ENCODE measurements at places on chromosomes 5 and 9.

DNA sequence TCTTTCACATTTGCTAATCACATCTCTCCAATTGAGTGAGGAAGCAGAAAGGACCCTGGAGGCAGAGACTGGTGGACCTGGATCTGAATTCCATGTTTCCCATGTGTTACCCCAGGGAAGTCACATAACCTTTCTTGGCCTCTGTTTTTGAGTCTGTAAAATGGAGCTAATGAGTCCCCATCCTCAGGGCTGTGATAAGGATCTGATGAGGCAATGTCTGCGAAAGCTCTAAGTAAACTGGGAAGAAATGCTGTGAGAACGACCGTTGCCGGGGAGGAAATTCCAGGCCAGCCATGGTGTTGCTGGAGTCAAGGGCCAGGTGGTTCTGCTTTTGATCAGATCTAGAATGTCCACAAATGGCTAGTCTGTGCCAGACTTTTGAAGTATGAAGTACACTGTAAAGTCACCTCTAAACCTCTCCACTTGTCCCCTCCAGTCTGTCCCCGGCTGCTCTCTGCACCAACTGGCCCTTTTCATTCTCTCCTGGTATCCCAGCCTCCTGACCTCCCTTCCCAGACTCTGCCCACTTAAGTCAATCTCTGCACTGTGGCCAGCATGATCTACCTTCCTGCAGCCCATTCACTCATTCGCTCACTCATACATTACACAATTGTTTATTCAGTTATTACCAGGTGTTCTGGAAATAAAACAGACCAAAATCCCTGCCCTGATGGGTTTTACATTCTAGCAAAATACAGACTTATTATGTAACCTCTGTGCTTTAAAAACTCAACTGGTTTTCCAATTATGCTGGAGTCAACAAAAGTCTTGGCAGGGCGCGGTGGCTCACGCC lies 32.5 kb upstream of the N4BP3 start:
- no peak for DNase-seq

DNA sequence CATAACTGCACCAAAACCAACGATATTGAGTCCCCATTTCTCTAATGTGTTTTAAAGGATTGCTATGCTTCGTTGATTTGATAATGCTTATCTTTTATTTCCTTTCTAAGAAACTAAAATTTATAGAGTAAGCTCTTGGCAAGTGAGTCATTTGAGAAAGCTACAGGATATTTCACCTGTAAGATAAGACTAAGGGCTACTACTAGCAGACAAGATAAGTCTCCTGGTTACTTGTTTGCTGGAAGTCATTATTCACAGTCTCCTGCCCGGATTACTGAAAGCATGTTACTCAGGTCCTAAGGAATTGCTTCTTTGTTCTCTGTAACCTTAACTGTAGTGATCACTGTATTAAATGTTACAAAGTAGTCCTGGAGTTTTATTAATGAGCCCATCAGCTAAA lies 315.9 kb upstream of the RASA1 start:
- no peak for DNase-seq

DNA sequence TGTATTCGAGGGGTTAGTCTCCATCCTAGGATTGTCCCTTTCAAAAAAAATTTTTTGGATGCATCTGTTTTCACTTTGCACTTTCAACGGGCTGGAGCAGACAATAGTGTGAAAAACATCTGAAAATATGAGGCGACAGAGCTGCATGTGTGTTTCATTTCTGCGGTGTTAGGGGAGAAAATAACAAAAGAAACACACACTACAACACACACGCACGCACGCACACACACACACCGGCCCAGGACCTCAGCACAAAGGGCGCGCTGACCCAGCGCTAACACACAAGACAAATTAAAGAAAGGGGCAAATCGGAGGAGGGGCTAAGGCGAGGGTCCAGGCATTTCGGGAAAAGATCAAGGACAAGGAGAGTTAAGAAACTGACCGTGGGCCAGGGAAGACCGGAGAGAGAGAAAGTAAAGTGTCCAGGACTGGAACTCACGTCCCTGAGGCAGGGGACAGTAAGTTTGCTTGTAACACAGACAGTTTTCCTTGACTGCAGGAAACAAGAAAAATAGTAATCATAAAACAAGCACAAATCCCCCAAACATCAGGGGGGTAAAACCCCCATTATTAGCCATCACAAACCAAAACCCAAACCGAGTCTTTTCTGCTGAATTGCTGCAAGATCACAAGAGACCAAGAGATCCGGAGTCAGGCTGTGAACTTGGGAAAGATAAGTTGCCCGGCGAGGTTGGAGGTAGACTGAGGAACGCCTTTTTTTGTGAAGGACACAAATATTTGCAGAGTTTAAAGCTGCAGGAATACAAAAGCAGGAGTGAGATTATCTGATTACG lies 302.1 kb downstream of the PARP8 start:
- DNase-seq: no peak

GRCh38 chr5:116626272-116626723 lies 51.7 kb upstream of the SEMA6A start:
- DNase-seq: peak; percentile 72

DNA sequence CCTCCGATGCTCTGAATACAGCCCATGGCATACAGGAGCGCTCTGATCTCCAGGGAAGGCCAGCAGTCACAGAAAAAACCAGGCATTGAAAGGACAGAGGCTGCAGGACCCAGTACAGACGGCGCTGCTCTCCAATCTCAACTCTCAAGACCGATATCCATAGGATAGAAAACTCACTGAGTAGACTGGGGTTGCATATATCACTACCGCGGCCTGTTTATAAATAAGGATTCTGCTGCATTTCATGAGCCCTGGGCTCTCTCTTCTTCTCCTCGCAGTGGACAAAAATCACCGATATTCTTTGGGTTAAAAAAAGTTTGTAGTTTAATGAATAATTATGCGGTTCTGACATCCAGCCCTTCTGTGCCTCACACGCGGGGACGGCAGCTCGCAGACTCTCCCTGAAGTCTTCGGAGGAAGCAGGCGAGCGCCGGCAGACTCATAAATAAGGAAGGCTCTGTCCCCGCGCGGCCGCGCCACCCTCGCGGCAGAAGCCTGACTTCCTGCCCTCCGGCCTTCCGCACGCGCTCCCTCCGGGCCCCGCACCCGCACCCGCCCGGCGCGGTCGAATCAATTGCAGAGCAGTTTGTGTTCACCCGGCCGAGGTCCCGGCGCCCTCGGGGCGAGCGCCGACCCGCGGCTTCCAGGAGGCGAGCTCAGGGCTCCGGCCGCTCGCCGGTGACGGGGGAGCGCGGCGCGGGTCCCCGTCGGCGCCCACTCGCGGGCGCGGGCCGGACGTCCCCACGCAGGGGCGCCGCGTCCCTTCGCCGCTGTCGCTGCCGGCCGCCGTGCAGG lies at the start of gene FAM78A:
Gene FAM78A, minus strand, starts transcription at position 417 of the 795 bp plus-strand sequence. Its CDS starts 331 bp downstream, at position 86.
- DNase-seq: no peak

DNA sequence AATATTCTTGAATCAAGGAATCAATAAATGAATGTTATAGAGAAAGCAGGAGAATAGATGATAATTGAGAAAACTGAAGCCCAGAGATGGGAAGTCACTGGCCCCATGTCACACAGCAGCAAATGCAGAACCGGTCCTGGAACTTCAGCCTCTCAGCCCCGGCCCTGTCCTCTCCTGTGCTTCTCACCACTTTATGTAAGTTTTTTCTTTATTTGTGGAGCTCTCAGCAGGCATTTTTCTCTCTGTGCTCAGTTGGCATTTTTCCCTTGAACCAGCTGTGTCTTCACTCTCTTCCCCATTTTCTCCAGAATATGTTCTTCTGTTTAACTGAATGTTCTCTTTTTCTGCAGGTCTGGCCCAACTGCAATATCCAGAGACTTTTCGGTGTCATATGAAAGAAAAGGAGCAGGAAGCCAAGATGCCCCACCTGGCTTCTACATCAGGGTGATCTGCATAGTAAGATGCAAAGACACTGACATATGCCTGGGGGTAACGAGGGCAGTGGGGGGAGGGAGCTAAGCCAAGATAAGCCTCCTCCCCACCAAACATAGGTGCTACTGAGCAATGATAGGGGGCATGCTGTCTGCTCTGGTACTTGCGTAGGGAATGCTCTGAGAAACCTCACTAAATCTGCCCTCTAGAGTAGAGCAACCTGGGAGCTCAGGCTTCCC lies 12.8 kb upstream of the LCP2 start:
- no peak for DNase-seq

DNA sequence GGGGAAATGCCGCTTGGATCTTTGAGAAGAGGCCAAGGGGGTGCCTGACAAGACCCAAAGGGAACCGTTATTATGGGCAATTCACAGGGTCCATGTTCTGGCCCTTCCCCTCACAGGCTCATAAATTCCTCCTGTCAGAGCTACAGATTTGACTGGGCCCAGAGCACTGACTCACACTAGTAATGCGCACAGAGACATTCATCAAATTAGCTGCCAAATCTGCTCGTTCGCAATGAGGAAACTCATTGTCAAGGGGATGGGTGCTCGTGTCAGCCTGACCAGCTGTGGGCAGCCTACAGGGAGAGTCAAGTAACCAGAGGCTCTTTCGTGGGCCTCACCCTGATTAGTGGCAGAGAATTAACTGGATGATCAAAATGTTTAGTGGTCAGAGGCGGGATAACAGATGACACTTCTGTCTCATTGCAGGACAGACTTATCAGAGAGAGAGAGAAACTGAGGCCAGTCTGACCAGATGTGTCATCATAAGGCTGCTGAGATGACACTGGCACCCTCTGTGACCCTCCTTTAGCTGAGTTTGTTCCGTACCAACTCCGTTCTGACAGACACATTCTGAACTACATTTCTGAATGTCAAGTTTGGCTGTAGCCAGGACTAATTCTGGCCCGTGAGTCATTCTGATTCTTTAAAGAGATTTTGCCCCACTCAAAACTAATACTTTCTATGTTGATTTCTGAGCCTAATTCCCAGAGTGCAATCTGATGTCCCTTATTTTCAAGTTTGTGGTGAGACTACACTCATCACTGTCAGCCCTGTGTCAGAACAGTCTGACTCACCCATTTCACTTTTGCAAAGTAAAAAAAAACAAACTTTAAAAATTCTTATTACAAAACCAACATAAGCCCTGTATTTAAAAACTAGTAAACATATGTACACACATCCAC lies 377.1 kb downstream of the ACTL7B start:
- DNase-seq: no peak

DNA sequence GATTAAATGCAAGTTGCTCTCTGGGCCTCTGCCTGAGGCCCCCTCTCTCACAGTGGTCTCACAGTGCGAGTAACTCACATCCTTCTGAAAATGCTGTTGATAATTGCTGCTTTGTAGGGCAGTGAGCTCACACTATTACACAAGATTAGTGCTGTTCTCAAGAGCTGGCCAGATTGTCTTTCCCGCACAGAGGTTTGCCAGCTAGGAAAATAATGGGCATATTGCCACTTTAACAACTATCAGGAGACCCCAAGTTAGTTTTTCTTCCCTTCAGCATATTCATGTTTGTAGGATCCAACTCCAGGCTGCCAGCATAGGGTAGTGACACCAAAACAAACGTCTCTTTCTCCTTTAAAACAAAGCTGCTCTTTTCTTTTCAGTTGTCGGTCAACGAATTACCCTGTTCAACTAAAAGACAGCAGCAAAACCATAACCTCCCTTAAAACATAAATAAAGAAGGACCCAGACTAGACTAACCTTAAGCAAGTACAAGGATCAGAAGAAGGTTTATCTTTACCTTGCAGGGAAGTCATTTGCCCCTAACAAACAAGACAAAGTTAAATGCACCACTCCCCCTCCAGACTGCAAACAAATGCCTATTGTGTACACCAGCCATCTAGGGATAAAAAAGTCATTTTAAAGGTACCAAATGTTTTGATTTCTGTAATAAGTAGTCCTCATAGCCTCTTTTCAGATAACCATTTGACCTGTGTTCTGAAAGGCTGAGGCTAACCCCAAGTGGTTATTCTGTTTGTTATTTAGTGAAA lies 91.4 kb downstream of the VCAN start:
- no peak for DNase-seq

GRCh38 chr5:13187186-13187585 lies 757.3 kb downstream of the DNAH5 start:
- DNase-seq: no peak

DNA sequence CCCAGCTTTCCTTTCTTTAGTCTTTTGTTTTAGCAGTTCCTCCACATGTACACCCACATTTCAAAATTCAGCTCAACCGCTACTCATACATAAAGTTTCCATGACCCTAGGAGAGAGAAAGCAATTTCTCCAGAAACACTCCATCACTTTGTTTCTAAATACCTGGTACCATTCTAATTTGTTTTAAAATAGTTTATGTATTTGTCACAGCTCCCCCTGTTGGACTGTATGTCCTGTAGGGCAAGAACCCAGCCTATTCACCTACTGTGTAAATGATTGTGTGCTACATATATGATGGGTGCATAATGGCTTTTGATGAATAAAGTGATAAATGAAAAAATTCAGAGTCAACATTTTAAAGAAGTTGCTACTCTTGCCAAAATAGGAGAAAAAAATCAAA lies 139.1 kb downstream of the COX7C start:
- no peak for DNase-seq

GRCh38 chr5:172501708-172502320 lies 47.5 kb upstream of the SH3PXD2B start:
- DNase-seq: peak; percentile 28

DNA sequence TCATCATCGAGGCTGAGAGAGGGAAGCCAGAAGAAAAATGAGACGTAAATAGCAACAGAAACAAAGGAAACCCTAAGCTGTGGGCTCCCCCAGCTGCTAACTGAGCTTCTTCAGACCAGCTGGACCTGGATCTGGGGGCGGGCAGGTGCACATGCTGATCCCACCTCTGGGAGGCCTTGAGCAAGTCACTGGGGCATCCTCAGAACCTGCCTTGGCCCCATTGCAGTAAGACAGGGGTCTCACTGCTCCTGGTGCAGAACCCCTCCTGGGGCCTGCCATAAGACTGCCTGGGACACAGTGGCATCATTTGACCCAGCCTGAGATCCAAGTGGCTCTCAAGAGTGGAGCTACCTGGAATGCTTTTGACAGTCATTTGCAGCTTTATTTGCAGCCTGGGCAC lies 77.4 kb downstream of the PHF2 start:
- DNase-seq: no peak

DNA sequence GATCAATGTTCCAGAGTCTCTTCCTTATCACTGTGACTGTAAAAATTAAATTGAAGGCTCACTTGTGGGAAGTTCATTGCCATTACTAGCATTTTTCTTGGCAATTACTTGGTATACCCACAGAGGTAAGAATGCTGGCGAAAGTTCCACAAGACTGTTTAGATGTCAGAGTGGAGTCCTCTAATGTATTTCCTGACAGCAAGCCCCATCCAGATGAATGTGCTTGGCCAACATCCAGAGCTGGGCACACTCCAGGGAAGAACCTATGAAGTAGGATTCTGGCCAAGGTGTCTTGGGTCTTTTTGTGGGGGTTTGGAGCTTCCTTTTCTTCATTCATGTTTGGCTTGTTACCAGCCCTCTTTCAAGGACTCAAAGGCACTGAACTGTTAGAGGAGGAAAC lies 473.6 kb downstream of the DMAC1 start:
- no peak for DNase-seq

GRCh38 chr5:109448838-109449237 lies 39.1 kb upstream of the PJA2 start:
- DNase-seq: no peak

GRCh38 chr5:108720391-108720790 lies 27.3 kb upstream of the FER start:
- no peak for DNase-seq

Data from left lobe of liver (tissue), 2 donors.